ENCODE measurements at places on chromosomes 13 and 19.

- DNase-seq: peak; percentile 74
These were observed 7.8 kb upstream of the SELENOV start for GRCh38 chr19:39506944-39507714.

GRCh38 chr19:10766671-10767201 is 48.9 kb downstream of the DNM2 start:
- peak; percentile 77 for DNase-seq

GRCh38 chr19:40982594-40983101 is 8.4 kb upstream of the CYP2B6 start:
- DNase-seq: peak; percentile 8

GRCh38 chr19:2273356-2274184 is 8.4 kb downstream of the PEAK3 start:
- DNase-seq: peak; percentile 36

GRCh38 chr13:67554746-67555452 is 324.8 kb upstream of the PCDH9 start:
- DNase-seq: no peak

DNA sequence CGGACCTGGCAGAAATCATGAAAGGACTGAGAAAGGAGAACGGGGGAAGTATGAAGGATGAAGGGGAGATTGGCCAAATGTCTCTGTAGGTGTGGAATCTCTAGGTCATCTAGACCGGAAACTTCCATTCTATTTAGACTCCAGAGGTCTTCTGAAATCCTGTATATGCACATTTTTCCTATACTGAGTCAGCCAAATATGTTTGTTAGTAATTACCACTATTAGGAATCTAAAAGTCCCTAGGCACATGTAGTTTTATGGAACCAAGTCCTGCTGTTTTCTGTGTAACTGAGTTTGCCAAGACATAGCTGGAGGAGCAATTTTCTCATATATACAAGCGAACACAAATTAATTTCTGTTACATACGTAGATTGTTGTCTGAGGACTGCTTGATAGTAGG is 498.1 kb downstream of the GPC5 start:
- DNase-seq: no peak

GRCh38 chr13:94345374-94346195 is 133.9 kb downstream of the DCT start:
- no peak for DNase-seq
